Esophagus mucosa (tissue), 1 donor: ENCODE measurements at places on chromosomes 3 and 15. TPM values are rescaled to one million over a fixed set of nuclear protein-coding genes. Genes with fewer than 3 reads are reported as not detected.

Gene MAP6D1
- total RNA-seq = 2.0 TPM

Gene ABI3BP
- total RNA-seq = 7.1 TPM

Gene GOLGA6L10
- total RNA-seq = 3.9 TPM

Gene AADAC
- total RNA-seq = 0.44 TPM

Gene LYSMD2
- 6.1 TPM for total RNA-seq

Gene GABRB3
- total RNA-seq = 0.52 TPM

Gene RTP4
- 1.8 TPM for total RNA-seq

Gene DZIP3
- total RNA-seq = 3.5 TPM

Gene HYKK
- 4.3 TPM for total RNA-seq

Gene ACAD11
- 8.1 TPM for total RNA-seq

Gene LNP1
- total RNA-seq = 0.64 TPM

Gene SOX14
- total RNA-seq = not detected

Gene CAPN3
- total RNA-seq = 4.5 TPM

Gene ACTC1
- 0.92 TPM for total RNA-seq

Gene GOLGA8J
- 0.20 TPM for total RNA-seq

Gene MYZAP
- 19.8 TPM for total RNA-seq

Gene DNAJB11
- 24.0 TPM for total RNA-seq

Gene TMEM42
- total RNA-seq = 10.1 TPM

Gene GRAMD1C
- 5.0 TPM for total RNA-seq

Gene RUVBL1
- 28.4 TPM for total RNA-seq

Gene ALDH1A3
- total RNA-seq = 15.7 TPM

Gene RETNLB
- total RNA-seq = not detected

Gene CTSH
- total RNA-seq = 56.4 TPM

Gene CCNDBP1
- 53.1 TPM for total RNA-seq

Gene TERB2
- total RNA-seq = not detected

Gene TLR9
- total RNA-seq = 0.04 TPM

Gene MYRIP
- total RNA-seq = 1.2 TPM

Gene AGTR1
- 0.24 TPM for total RNA-seq

Gene NOX5
- total RNA-seq = 0.44 TPM

Gene FGF7
- total RNA-seq = 2.0 TPM

Gene BTLA
- total RNA-seq = 0.44 TPM

Gene TSEN2
- 13.4 TPM for total RNA-seq

Gene GJD2
- total RNA-seq = not detected

Gene GRM7
- not detected for total RNA-seq

Gene GOLGA8T
- not detected for total RNA-seq

Gene ZPLD1
- total RNA-seq = not detected

Gene ARRDC4
- total RNA-seq = 2.9 TPM

Gene DNAJA4
- total RNA-seq = 9.5 TPM

Gene FANCD2OS
- not detected for total RNA-seq

Gene GPR149
- not detected for total RNA-seq
